HuH-7 (cell line): ENCODE measurements at places on chromosomes 5 and 9.
A peak's percentile ranks its signal among the peaks of the same experiment; 100 is the strongest.

- peak; percentile 23 for DNase-seq
Measured at GRCh38 chr5:168159425-168159824, 132.0 kb upstream of the WWC1 start.

GRCh38 chr5:54860321-54860720, 125.1 kb downstream of the ESM1 start:
- DNase-seq = no peak

DNA sequence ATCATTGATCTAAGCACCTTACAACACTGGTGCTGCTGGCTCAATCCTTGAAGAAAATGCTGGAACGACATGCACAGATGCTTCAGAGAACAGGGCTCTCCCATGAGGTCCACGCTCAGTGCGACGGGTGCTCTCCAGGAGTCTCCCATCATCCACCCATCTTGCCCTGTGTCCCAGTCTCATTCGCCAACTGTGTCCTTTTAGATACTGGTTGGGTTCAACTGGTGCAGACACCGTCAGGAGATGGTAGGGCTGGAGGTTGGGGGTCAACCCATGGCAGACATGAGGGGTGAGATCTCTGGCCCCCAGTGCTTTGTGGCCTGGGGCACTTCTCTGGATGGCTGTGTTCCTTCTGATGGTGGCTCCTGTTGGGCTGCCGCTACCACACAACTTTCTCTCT, 1.6 kb upstream of the OBP2B start:
- no peak for DNase-seq

- no peak for DNase-seq
Measured at GRCh38 chr5:177494346-177495195, 2.8 kb downstream of the PDLIM7 start.

- DNase-seq = no peak
Measured at GRCh38 chr9:123946101-123946821, 16.3 kb upstream of the DENND1A start.

DNA sequence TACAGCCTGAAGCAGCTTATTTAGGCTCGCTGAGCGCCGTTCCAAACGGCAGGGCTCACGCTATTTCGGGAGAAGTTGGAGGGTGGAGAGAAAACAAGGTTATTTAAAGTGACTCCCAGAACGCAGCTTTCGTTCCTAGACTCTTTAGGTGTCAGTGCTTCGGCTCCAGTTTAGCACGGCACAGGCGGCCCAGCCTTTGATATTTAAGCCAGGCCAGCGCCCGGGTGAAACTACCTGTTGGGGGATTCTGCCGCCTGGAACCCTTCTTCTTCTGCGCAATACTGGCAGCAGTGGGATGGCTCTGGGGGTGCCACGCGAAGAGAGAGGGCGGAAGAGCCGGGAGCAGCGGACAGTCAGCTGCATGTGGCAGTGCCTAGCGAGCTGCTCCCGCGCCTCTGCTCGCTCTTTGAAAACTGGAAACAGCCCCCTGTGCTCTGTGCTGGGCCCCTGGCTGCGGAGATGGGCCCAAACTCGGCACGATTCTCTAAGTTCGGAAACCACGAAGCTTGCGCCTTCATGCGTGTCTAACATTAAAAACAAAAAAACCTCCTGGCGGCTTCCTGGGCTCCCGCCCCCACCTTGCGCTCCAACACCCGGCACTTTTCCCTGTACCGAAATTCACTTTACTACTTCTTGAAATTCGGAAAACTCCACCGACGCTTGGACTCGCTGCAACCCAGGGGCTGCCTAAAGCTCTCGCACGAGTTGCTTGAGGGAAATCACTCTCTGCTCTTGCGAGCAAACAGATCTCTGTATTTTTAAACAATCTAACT, 34.6 kb upstream of the NFIB start:
- no peak for DNase-seq

DNA sequence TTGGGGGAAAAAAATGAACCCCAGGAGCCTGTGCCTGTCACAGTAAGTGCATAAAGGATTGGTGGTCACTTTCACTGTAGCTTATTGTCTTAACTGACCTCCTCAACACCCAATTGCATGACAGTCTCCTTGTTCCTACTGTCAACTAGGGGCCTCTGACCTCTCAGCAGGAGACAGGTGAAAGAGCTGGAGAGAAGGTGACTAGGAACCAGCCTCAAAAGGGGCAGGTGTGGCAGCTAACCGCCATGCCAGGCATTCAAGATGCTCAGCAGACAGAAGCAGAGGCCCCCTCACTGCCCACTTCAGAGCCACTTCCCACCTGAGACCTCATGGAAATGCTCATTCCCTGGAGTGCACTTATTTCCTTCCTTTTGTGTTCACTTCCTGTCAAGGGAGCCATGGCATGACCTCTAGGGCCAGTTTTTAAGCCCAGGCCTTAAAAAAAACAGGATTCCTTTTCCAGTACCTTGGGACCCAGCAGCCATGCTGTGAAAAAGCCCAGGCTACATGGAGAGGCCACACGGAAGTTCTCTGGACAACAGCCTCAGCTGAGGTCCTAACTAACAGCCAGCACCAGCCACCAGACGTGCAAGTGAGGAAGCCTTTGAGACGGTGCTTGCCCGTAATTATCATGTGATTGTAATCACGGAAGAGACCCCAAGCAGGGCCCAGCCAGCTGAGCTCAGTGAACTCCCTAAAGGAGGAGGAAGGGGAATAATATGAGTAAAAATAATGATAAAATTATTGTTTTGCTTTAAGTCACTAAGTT, 74.9 kb downstream of the NSUN2 start:
- DNase-seq = no peak

GRCh38 chr5:55919625-55920024, 68.5 kb downstream of the IL31RA start:
- no peak for DNase-seq

GRCh38 chr9:128409978-128410377, 10.7 kb upstream of the CERCAM start:
- DNase-seq = peak; percentile 51

DNA sequence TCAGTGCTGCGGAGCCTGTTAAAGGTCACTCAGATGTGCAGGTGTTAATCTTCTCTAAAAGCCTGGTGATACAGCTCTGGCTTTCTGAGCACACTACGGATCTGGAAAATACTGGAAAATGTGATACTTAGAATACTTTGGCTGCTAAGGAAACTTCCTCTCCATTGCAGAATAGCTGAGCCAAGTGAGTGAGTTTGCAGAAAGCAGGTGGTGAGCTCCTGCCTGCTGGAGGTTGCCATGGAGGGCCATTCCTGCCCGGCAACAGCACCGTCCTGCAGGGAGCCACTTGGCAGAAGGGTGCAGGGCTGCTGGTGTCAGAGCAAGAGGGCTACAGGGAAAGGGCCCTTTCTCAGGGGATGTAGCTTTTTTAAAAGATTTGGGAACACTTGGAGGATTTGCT, 40.7 kb downstream of the SECISBP2 start:
- no peak for DNase-seq

DNA sequence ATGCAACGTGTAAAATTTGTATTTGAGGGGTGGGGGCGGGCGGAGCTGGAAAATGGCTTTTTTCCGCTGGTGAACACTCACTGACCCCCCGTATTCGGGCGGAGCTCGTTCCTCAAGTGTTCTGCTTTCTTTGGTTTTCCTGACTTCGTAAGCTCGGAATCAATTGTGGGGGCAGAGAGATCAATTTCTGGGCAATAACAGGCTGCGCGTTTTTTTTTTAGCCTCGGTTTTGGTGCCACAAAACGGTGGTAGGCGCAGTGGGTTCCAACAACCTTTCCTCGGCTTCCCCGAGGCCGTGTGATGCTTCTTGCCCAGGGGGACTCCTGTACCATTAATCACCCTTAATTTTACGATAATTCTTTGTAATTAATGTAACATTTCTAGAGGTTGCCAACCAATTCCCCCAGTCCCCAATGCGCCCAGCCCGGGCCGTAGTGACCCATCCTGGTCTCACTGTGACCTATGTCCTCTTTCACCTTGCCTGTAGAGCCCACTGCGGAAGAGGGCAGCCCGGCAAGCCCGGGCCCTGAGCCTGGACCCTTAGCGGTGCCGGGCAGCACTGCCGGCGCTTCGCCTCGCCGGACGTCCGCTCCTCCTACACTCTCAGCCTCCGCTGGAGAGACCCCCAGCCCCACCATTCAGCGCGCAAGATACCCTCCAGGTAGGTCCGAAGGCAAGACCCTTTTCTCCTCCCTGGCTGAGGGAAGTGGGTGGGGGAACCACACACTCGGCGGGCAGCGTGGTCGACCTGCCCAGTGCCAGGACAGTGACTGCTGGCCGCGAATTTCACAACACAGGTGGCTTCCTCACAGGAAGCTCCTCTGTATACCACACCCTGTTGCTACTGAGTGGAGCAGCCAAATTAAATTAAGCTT, 3.7 kb downstream of the NR4A3 start:
- DNase-seq = no peak

DNA sequence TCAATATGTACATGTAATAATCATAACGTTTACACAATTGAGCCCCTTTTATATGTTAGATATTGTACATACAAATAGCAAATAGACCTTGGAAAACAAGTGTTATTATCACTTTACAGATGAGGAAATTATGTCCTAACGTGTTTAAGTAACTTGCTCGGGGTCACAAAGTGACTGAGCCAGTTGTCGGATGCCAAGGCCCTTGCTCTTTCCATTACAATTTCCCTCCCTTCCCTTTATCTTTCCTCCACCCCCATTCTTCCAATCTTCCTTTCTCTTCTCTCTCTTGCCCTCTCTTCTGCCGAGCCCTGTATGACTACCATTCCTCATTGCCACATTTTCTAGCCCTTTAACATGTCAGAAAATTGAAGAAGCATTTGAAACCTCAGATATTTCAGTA, 34.4 kb upstream of the RAD23B start:
- DNase-seq = no peak

- no peak for DNase-seq
Measured at GRCh38 chr9:87431837-87432236, 65.8 kb upstream of the DAPK1 start.

DNA sequence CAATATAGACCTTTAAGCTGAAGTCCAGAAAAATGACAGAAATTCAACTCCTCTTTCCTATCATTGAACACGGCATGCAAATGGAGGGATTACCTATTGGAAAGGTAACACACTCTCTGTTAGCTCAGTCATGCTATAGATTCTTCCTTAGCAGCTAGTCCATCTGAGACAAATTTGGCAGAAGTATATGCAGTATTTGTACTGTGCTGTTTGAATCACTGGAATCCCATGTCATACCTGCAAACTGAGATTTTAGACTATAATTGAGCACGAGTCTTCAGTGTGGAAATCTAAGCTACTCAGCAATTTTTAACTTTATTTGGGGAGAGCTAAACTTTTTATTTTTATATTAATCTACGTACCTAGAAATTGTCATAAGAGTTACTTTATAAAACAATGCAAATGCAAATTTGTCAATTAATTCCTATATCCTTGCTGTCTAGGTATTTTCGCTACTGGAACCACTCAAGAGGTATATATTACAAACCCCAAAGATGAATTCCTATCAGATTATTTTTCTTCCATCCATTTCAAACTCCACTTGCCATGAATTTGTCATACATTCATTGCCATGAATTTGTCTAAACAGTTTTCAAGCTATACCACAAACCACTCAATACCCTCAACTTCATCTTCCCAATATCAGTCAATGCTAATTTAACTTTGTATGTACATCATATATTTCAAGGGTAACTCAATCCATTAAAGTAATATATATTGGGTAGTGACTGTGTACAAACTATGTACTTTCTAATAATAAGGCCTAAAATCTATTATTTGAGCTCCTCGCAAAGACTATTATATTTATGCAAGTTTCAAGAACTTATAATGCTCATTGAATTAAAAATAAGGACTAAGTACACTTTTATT, 224.8 kb downstream of the MEF2C start:
- no peak for DNase-seq

DNA sequence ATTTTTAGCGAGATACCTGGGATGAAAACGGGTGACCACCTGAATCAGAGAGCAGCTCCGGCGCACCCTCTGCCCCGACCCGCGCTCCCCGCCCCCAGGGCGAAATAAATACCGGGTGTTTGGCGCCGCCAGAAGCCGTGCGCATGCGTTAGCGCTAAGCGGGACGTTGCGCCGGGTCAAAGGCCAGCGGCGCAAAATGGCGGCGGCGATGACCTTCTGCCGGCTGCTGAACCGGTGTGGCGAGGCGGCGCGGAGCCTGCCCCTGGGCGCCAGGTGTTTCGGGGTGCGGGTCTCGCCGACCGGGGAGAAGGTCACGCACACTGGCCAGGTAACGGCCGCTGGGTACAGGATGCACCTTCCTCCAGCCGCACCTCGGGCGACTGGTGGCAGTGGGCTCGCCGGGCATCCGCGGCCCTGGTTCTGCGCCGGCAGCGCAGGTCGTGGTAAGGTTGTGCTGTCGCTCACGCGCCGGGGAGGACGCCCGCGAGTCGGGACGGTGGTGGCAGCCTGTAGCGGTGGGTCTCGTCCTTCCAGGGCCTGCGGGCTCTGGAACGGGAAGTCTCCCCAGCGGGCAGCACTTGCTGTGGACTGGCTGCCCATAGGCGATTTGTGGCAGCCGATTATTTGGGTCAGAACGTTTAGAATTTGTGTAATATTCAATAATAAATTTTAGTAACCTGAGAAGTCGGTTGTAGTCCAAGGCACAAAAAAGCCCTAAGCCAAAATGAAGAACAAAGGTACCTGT, at the start of gene NDUFS6:
TSS of gene NDUFS6 (plus strand) at position 186 of the 745 bp plus-strand sequence. CDS start at position 197, 11 bp downstream.
- DNase-seq = peak; percentile 74

DNA sequence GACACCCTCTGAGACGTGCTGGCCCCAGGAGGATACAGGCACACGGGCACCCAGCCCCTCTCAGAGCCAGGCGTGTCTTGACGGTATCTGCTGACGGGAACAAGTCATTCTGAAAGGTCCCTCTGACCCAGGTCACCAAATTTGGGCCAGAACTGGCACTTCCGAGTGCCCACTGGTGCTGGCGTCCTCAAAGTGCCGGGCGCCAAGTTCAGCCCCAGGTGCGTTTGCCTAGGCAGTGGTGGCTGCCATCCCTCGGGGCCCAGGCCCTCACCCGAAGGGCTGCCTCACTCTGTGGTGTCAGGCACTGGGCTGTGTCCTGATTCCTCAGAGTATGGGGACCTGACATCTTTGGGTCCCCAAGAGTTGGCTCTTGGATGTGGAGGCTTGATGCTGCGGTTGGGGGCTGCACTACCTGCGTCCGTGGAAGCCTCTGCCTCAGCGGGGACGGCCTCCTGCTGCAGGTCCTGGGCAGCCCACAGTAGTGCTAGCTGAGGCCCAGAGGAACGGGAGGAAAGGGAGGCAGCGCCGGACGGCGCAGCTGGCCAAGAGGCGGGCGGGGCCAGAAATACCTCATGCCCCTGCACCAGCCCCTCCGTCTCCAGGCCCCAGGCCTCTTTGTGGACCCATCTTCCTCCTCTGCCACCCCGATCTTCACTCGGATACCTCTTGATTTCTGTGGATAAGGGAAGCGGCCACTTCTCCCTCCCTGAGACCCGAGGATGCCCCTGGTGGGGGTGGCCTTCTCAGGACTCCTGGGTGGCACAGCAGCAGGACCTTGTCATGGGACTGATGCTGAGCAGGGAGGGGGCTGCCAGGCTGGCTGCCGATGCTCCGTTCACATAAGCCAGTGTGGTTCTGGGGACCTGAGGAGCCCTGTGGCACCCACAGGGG, 109.4 kb upstream of the LMX1B start:
- DNase-seq = no peak
